ENCODE measurements at places on chromosomes 3 and 15.
A peak's percentile ranks its signal among the peaks of the same experiment; 100 is the strongest.

DNA sequence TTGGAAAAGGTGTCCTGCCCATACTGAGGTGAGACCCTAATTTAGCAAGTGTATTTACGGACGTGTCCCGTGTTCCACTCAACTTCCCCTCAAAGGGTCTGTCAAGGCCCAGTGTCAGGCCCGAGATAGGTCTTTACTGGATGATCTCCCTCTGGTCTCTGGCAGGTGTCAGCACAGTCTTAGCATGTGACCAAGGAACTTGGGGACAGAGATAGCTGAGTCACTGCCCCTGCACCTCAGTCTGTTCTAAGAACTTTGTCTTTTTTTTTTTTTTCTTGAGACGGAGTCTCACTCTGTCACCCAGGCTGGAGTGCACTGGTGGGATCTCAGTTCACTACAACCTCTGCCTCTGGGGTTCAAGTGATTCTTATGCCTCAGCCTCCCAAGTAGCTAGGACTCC is 32.1 kb upstream of the ALPK3 start:
- no peak overlapping the region for H3K4me3 ChIP-seq
- peaks cover 32% of the 10 kb centered on the region for H3K4me1 ChIP-seq
- no peak overlapping the region for H3K27ac ChIP-seq
- H3K36me3 ChIP-seq = peaks cover 45% of the 10 kb centered on the region
- no peak for DNase-seq

- no peak for DNase-seq
- H3K36me3 ChIP-seq = peaks cover 3% of the 10 kb centered on the region
- H3K27ac ChIP-seq = peak overlapping the region; percentile 57
- H3K4me1 ChIP-seq = peaks cover 22% of the 10 kb centered on the region
- H3K27me3 ChIP-seq = peaks cover 11% of the 10 kb centered on the region
These were observed 275.0 kb downstream of the ADAMTSL3 start for GRCh38 chr15:83928878-83929418.

- peaks cover 52% of the 10 kb centered on the region for H3K36me3 ChIP-seq
- H3K4me1 ChIP-seq = peaks cover 60% of the 10 kb centered on the region
- DNase-seq = no peak
These were observed 3.9 kb downstream of the SERF2 start for GRCh38 chr15:43795997-43796396.

DNA sequence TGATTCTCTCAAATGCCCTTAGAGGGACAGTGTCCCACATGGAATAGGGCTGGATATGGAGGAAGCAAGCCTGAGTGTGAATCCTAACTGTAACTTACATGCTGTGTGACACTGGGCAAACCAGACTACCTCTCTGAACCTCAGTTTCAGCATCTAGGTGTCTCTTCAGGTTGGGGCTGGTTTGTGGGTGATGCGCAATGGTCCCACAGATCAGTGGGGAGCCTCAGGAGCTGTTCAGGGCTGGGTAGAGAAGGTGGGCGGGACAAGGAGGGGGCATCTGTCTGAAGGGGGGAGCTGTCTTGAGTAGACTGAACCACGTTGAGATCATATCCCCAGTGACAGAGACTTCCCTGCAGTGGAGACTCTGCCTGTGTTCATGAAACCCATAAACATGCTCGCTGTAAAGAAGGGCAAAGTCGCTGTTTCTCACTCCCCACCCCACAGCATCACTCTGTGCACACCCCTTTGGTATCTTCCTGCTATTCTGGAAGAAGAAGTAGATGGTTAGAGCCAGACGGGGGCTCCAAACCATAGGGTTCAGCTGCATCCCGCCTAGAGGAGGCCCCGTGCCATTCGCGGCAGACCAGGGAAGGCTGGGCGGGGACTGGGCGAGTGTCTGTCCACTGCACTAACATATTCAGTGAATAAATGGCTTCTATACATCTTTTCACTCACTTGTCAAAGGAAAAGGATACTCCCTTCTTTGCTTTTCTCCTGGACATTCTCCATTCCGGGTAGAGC is 28.4 kb downstream of the SRPRB start:
- H3K4me1 ChIP-seq = no peaks in the 10 kb centered on the region
- peak; percentile 30 for DNase-seq
- H3K36me3 ChIP-seq = no peaks in the 10 kb centered on the region
- H3K27ac ChIP-seq = no peak overlapping the region
- H3K4me3 ChIP-seq = no peak overlapping the region
- H3K27me3 ChIP-seq = no peaks in the 10 kb centered on the region

DNA sequence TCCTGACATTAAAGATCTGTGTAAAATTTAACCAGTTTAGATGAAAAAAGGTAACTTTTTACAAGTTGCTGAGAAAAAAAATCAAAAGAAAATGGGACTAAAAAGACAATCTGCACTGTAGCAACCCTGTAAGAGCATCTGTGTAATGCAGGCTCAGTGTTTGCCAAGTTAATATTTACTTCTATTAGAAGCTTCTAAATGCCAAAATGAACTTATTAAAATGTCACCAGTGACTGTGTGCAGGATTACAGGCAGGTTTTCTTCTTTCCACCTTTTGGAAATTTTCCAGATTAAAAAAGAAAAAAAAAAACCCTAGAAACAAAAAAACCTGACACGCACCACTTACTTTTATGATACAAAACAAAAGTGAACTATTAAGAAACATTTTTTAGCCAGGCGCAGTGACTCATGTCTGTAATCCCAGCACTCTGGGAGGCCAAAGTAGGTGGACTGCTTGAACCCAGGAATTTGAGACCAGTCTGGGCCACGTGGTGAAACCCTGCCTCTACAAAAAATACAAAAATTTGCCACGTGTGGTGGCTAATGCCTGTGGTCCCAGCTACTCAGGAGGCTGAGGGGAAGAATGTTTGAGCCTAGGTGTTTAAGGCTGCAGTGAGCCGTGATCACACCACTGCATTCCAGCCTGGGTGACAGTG is 87.2 kb downstream of the TJP1 start:
- no peak for DNase-seq
- no peak overlapping the region for H3K4me3 ChIP-seq
- H3K27ac ChIP-seq = no peak overlapping the region

GRCh38 chr3:2023959-2024358 is 74.7 kb upstream of the CNTN4 start:
- no peaks in the 10 kb centered on the region for H3K4me1 ChIP-seq
- no peaks in the 10 kb centered on the region for H3K27me3 ChIP-seq
- no peak overlapping the region for H3K27ac ChIP-seq
- H3K4me3 ChIP-seq = no peak overlapping the region
- no peaks in the 10 kb centered on the region for H3K36me3 ChIP-seq
- no peak for DNase-seq

DNA sequence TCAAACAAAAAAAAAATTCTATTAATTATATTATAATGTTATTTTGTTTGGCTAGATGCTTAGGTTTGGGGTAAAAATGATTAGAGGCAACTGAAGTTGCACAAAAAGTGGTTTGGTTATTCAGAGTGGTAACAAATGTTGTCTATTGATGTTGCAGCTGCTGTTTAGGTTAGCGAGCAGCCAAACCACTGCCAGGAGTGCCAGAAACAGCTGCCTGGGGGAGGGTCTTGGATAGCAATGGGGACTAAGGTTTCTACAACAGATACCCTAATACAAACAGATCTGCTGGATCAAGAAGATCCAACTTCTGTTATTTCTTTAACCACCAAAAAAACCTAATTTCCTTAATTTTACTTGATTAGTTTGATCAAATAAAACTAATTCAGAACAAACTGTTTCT is 26.6 kb downstream of the BTLA start:
- peaks cover 42% of the 10 kb centered on the region for H3K4me1 ChIP-seq
- no peak overlapping the region for H3K27ac ChIP-seq
- no peak for DNase-seq
- H3K36me3 ChIP-seq = peaks cover 55% of the 10 kb centered on the region
- H3K4me3 ChIP-seq = no peak overlapping the region

DNA sequence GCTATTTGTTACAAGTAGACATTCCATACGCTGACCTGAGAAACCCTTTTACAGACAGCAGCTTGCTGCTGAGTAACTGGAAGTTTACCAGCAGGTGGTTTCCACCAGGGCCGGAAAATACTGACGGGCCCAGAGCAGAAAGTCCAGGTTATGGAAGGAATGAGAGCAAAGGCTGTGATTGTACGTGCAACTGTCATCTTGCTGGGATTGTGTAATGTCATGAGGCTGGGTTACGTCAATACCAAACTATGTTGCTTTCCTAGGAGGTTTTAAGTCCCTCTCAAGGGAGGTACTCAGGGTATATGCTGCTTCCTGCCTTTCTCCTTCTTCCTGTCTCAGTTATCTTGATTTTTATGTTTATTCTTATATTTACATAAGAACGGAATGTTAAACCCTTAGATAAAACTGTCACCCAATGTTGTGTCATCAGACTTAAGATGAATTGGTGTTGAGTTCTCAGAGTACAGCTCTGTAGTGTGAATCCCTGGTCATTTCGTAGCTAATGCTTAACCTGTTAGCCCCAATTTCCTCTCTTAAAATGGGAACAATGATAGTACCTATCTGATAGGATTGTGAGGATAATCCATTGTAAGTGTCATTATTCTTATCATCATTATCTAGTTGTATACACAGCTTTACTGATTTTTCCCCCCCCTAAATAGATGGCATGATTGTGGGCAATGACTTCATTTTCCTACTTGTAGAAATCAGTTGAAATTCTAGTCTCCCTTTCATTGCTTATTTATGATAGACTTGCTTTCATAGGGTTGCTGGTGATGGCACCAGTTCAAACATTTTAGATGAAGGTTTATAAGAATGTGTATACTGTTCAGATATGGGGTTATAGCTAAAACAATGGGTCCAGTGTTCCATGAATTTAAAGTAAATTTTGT is 101.4 kb downstream of the FNDC3B start:
- H3K27me3 ChIP-seq = no peaks in the 10 kb centered on the region
- no peak for DNase-seq
- peaks cover 73% of the 10 kb centered on the region for H3K4me1 ChIP-seq
- H3K27ac ChIP-seq = no peak overlapping the region
- H3K36me3 ChIP-seq = peaks cover 3% of the 10 kb centered on the region

DNA sequence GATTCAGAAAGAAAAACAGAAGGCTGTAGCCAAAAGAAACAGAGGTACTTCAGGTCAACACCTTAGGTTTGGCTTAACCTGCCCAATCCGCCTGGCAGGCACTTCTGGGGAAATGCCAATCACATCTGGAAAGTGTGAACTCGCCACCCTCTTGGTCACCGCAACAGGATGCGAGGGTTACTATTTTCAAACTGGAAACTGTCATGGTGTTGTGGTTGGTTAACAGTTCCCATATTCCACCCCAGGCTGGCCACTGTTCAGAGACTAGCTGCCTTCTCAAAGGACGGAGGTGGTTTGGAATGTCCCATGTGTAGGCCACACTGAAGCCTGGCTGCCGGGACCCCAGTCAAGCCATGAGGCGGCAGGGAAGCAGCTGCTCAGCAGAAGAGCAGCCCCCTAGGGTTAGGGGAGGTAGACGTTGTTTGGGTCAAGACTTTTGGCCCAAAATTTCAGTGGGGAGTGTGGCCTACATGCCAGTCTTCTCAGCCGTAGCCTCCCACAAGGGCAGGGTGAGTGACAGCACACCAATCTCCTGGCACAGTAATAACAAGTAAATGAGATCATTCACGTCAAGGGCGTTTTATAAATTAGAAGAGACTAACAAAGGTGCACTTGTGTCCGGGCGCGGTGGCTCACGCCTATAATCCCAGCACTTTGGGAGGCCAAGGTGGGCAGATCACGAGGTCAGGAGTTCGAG is 54.6 kb downstream of the UMPS start:
- DNase-seq = no peak
- H3K4me1 ChIP-seq = peaks cover 9% of the 10 kb centered on the region
- H3K27ac ChIP-seq = no peak overlapping the region
- H3K36me3 ChIP-seq = no peaks in the 10 kb centered on the region
- H3K4me3 ChIP-seq = no peak overlapping the region
- peaks cover 8% of the 10 kb centered on the region for H3K27me3 ChIP-seq

GRCh38 chr3:162647321-162647720 is 1150.7 kb downstream of the OTOL1 start:
- no peak for DNase-seq
- no peaks in the 10 kb centered on the region for H3K4me1 ChIP-seq
- H3K27me3 ChIP-seq = no peaks in the 10 kb centered on the region
- H3K4me3 ChIP-seq = no peak overlapping the region

- H3K27ac ChIP-seq = no peak overlapping the region
- H3K4me1 ChIP-seq = no peaks in the 10 kb centered on the region
- no peaks in the 10 kb centered on the region for H3K27me3 ChIP-seq
- H3K4me3 ChIP-seq = no peak overlapping the region
- no peaks in the 10 kb centered on the region for H3K36me3 ChIP-seq
These were observed 45.6 kb downstream of the DCBLD2 start for GRCh38 chr3:98855806-98856400.

- H3K27me3 ChIP-seq = peaks cover 19% of the 10 kb centered on the region
- no peaks in the 10 kb centered on the region for H3K36me3 ChIP-seq
- no peak overlapping the region for H3K4me3 ChIP-seq
- peaks cover under 1% of the 10 kb centered on the region for H3K4me1 ChIP-seq
- DNase-seq = peak; percentile 28
These were observed 23.2 kb upstream of the MAGEF1 start for GRCh38 chr3:184734903-184735701.

DNA sequence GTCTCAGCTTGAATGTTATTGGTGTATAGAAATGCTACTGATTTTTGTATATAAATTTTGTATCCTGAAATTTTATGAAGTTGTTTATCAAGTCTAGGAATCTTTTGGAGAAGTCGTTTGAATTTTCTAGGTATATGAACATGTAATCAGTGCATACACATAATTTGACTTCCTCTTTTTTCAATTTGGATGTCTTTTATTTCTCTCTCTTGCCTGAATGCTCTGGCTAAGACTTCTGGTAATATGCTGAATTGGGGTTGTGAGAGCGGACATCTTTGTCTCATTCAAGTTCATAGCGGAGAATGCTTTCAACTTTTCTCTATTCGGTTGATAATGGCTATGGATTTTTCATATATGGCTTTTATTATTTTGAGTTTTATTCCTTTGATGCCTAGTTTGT is 100.9 kb upstream of the MCTP2 start:
- H3K4me1 ChIP-seq = peaks cover 4% of the 10 kb centered on the region
- H3K27ac ChIP-seq = no peak overlapping the region

DNA sequence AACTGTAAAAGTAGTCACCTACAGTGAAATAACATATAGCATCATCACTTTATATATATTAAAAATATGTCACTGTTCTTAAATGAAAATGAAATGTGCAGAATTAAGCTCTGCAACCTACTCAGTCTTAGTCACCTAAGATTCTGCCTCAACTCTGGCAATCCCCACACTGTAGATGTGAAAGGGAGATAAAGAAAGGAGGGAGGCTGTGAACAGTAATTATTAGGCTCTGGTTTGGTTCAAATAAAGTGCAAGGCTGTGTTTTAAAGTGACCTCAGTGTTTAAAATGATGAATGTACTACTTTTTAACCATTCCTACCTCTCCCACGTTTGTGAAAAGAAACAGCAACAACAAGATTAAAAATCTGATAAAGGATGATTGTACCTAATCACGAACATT is 72.2 kb downstream of the ATP8B4 start:
- peak overlapping the region; percentile 38 for H3K27ac ChIP-seq
- DNase-seq = no peak
- H3K4me1 ChIP-seq = peaks cover 32% of the 10 kb centered on the region

- H3K27me3 ChIP-seq = no peaks in the 10 kb centered on the region
- no peak for DNase-seq
- H3K27ac ChIP-seq = no peak overlapping the region
- H3K4me1 ChIP-seq = no peaks in the 10 kb centered on the region
- no peak overlapping the region for H3K4me3 ChIP-seq
- H3K36me3 ChIP-seq = peaks cover 2% of the 10 kb centered on the region
These were observed 214.5 kb upstream of the CFAP20DC start for GRCh38 chr3:59264366-59264765.

All from activated CD8-positive, alpha-beta memory T cell treated with anti-CD3 and anti-CD28 coated beads, Interleukin-2, amount 10 ng/mL, durations not matched to agents 7 days and 5 days (primary cell).